Stimulated activated naive CD4-positive, alpha-beta T cell treated with Interleukin-2 at 50 U/mL for 16 hours (primary cell): ENCODE measurements at places on chromosomes 16 and 17.

DNA sequence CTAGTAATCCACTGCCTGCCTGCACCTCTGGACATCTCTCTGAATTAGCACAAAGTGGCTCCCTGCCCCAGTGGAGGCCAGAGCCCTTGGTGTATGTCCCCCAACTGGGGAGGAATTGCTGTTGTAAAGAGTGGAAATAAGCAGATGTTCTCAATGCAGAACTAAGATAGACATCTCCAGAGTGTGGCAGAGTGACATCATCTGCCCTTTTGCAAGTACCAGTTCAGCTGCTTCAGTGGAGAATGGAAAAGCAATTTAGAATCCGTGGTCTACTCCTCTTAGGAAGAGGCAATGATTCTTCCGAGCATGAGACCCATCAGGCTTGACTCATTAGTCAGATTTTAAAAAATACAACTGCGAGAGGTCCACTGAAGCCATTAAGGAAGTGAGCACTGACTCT, 1512.0 kb upstream of the GOT2 start:
- DNase-seq, result no peak

DNA sequence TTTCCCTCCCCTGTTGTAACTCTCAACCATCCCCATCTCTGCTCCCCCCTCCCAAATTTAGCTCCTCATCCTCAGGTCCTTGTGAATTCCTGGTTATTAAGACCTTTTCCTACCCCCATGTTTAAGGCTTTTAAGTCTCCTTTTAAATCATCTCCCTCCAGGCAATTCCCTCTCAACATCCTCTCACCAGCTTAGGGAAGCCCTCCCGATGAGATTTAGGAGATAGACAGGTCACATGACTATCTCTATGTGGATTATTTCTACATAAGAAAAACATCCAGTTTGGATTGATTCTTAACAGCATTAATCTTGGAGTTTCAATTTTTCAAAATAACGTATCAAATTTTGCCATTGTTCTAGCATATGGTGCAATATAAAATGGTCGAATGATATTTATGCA, 12.5 kb upstream of the WSB1 start:
- DNase-seq, result no peak

DNA sequence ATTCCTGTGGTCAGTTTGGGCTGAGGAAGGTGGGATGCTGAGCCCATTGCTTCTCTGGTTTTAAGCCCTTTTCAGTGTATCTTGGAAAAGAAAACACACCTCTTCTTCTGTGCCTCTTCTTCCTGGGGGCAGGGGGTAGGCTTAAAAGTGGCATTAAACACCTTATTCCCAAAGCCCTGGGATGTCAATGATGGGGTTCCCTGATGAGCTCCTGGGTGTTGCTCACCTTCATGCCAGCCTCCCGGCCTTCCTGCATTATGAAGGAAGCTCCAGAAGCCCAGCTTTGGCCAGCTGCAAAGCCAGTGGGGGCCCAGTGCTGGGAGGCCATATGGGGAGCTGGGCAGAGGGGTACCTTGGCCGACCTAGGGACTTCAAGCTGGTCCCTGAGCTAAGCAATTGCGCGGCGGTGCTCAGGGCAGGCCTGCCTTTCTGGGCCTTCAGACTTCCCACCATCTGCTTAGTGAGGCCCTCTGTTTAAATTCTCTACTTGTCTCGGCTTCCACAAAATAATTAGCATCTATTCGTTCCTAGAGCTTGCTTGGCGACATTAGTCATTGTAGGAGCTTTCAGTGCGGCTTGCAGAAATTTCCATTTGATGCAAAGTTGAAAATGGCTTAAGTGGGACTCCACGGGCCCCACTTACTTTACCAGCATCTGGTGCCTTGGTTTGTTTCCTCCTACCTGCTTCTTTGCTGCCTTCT, 121.7 kb upstream of the NLRP1 start:
- DNase-seq, result no peak

DNA sequence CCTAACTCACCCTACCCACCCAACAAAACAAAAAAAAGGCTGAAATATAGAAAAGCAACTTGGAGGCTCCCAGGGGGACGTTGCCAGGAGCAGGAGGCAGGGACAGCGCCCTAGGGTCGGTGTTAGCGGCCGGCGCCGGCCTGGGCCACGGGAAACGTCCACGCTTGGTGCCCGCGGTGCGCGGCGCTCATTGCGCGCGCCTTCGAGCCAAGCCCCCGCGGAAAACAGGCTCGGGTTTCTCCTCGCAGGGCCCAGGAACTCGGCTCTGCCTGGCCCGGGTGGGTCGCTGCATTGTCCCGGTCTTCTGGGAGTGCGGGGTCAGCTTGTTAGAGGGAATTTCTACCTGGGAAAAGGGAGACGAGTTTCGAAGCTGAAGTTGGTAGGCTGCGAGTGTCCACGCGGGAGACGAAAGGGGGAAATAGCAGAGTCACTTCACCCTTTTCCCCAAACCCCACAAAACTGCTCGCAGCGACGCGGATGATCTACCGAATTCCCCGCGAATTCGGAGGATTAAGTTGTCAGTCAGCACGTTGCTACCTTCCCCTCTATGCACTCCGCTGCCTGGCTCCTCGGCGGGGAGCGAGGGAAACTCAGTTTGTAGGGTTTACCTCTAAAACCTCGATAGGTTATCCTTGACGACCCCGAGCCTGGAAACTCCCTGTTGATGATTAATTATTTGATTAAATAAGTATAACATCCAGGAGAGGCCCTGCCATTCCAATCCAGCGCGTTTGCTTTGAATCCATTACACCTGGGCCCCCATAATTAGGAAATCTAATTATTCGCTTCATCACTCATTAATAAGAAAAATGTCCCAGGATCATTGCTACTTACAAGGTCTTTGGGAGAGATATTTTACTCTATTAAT, 751 bp upstream of the FOXC2 start:
- DNase-seq, result no peak

DNA sequence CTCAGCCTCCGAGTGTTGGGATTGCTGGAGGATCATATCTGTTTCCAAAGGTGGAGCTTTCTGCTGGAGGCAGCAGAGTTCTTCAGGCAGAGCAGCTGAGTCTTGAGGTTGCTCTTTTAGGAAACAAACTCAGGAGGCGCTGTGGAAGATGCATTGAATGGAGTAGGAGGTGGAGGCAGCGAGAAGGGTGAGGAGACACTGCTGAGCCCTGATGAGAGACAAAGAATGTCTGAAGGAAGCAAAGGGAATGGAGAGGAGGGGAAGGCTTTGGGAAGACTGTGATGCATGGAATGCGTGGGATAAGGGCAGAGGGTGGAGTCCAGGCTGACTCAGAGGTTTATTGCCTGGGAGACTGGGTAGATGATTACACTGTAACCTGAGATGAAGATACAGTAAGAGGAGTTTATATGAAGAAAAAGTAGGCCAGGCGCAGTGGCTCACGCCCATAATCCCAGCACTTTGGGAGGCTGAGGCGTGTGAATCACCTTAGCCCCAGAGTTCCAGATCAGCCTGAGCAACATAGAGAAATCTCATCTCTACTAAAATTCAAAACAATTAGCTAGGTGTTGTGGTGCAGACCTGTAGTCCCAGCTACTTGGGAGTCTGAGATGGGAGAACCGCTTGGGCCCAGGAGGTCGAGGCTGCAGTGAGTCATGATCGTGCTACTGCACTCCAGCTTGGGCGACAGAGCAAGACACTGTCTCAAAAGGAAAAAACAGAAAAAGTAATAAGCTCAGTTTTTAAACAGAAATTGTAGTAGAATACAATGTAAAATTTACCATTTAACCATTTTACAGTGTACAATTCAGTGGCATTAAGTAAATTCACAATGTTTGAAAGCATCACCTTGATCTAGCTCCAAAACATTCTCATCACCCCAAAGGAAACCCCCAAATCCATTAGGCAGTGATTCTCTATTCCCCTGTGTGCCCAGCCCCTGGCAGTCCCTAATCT, 17.8 kb upstream of the TMEM219 start:
- no peak for DNase-seq

GRCh38 chr16:81073560-81074330, 3.3 kb downstream of the C16orf46 start:
- DNase-seq, result no peak

GRCh38 chr17:61411261-61412142, 11.9 kb downstream of the TBX2 start:
- DNase-seq, result peak; percentile 26

GRCh38 chr16:82061861-82062525, 26.9 kb downstream of the HSD17B2 start:
- DNase-seq, result no peak

GRCh38 chr16:31439519-31439918, 3.1 kb downstream of the ZNF843 start:
- no peak for DNase-seq

DNA sequence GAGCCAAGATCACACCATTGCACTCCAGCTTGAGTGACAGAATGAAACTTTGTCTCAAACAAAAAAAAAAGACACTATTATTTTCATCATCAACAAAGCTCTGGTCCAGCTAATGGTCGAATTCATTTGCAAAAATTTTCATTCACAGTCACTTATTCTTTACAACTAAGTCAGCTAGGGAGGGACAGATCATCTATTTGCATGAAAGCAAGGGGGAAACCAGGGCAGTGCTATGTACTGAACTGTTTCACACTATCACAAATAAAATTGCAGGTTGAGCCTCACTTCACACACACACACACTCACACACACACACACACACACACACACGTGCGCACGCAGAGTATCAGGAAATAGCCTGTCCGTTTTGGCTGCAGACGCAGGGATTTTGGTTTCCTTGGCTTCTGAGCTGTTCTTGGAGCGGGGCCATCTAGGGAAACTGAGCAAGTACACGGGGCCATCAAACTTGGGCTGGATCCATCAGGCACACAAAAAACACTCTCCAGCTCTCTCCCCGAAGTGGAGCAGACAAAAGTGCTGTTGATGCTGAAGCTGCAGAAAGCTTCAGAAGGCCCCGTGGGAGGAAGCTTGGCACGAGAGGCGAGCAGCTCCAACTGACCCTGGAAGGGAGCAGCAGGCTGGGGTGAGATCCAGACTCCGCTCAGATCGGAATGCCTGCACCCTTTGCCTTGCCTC, 44.3 kb upstream of the HELZ start:
- DNase-seq, result no peak

DNA sequence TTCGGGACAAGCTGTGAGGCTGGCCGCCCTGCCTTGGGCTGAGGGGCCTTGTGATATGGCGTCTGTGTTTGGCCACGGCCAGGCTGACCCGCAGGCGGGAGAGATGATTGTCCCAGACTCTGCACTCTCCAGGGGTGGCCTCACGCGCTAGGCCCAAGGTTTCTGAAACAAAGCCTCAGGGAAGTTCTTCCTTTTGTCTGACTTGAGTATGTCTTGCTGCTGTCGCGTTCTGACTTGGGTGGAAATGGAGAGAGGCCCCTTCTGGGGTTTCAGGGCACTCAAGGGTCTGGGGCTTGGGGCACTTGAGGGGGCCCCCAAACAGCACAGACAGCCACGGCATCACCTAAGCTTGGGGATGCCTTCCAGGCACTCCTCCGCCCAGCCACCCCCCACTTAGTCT, 3.8 kb upstream of the METRN start:
- DNase-seq, result no peak

DNA sequence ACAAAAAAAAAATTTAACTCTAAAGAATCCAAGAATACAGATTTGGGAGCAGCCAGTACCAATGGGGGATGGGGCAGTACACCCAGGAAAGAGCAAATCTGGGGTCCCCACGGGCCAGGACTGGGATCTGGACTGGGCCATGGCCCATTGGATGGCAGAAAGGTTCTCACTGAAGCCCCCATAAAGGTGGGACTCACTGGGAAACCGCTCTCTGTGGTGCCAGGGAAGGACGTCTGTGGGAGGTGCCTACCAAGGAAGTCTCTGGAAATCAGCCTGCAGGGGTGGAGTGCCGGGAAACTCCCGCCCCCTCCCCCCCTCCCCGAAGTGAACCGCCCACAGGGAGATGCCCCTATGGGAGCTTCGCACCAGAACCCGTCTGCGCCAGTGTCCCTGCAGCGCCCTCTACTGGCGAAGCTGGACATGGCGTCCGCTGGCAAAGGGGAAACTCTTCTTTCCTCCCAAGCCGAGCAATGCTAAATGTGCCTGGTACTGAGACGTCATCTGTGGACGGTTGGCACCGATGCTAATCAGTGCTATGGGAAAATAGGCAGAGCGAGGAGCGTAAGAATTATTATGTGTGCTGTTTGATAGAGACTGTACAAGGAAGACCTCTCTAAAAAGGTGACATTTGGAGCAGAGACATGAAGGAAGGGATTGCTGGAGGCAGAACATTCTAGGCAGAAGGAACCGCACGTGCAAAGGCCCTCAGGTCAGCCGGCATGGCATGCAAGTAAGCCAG, 671.1 kb downstream of the WWOX start:
- DNase-seq, result peak; percentile 80

DNA sequence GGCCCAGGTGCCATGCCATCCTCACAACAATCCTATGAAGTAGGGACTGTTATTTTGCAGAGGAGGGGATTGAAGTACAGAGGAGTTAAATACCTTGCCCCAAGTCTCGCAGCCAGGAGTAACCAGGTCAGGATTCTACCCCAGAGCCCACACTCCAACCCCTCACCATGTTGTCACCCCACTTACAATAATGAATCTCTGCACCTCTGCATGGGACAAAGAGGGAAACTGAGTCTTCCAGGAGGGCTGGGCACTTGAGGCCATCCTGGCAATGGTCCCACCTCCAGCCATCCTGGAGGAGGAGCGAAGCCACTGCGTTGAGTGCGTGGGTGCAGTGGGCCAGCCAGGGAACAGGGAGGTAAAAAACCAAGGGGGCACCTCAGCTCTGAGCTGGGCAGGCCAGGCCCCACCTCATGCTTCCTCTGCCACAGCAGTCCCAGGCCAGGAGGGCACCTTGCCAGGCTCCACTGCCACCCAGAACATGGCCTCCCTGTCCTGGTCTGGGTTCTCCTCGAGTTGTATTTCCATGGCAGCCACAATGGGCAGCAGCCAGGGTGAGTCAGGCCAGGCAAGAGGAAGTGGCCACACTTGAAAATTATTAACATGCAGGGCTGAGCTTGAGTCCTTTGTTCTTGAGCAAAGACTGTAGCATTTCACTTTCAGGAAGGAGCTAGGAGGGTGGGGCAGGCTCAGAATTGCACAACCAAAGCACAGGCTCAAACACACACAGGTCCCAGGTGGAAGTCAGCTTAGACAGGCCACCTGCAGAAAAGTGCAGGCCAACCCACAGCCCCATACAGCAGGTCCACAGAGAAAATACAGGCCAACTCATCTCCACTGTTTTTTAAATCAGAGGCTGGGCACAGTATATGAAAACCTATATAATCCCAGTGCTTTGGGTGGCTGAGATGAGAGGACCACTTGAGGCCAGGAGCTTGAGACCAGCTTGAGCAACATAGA, 52.1 kb downstream of the CUEDC1 start:
- no peak for DNase-seq

GRCh38 chr16:29237971-29238370, 168.5 kb downstream of the NPIPB11 start:
- DNase-seq, result no peak

DNA sequence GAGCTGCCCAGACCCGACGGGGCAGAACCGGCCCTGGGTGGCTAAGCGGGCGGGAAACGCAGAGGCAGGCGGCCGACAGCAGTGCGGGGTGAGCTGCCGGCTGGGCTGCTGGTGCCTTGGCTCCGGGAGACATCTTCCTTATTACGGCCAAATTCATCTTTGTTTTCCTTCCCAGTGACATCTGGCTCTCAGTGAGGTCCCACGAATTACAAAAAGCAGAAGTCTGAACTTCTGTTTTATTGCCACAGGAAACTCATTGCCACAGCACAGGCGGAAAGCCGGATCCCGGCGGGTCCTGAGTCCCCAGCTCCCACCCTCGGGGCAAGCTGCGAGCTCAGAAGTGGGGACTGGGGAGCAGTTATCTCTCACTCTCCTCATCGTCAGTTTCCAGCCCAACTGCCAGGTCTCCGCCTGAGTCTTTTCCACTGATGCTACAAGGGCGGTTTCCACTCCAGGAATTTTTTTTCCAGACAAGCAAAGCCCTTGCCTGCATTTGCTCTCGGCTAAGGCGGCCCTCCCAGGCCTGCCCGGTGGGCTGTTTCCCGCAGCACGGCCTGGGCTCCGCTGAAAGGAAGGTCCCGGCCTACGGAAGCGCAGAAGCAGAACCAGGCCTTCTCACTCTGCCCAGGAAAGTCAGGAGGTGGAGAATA, 40.3 kb downstream of the CBFA2T3 start:
- DNase-seq, result no peak
